Activated T-helper 2 cell treated with anti-CD3 and anti-CD28 coated beads, Interferon-gamma antibody, Interleukin-2, Interleukin-4, amounts not matched to agents 10 μg/mL and 5 μg/mL and 100 μg/mL, durations not matched to agents 14 hours and 24 hours and 36 hours (primary cell): ENCODE measurements at places on chromosomes 7 and 10.

DNA sequence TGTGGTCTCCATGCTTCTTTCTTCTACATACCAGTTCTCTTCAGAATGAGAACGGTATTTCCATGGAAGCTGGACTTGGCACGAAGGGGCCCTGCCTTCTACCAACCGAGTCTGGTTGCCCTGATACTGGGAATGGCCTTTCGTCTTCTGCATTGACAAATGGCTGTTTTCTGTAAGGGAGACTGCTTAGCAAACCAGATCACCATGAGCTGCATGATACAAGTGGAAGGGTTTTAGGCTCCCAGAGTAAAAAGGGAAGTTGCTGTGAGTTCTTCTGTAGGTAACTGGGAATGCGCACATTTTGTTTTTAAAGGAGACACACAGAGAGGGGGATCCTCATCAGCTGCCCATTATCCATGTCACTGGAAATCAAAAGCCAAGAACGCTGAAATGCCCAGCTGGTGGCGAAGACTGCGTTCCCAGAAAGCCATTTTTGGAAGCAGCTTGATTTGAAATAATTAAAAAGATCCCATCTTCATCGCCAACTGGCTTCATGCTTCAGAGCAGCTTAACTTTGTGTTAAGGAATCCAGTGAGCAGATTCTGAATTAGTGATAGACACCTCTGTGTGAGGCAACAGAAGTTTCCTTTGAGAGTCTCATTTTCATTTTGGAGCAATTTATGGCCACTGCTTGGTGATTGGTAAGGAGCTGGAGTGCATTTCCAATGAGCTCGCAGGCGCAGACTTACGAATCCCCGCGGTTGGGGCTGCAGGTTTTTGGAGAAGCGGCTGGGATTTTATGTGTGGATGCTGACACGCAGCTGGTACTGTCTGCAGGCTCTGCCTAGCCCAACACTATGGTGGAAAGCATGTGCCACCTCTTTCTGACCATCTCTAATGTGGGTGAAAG is 672.7 kb upstream of the FOXK1 start:
- no peak for DNase-seq

DNA sequence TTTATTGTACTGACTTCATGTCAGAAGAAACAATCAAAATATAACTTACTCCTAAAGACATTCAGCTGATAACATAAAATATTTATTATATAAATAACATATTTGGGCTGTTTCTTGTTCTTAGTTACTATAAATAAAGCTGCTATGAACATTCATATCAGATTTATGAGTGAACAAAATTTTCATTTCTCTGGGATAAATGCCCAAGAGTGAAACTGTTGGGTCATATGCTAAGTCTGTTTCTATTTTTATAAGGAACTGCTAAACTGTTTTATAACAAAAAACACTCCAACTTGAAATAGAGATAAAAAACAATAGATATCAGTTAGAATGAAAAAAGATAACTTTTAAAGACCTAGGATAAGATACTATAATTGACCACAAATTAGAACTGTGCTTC is 26.5 kb upstream of the CC2D2B start:
- no peak for DNase-seq

DNA sequence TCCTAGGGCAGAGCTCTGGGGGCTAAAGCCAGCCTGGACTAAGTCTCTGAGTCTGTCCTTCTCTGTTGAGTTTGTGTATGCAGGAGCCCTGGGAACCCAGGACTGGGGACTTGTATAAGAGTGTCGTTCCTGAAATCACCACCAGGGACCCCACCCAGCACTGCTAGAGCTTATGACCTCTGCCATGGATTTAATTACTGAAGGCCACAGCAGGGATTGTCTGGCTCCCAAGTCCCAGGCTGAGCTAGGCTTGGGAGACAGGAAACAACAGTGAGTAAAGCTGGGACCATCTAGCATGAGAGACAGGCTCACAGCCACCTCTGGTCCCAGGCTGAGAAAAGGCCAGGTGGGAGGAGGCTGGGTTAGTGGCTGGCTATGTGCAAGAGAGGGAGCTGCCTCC is 1.4 kb upstream of the TSPAN15 start:
- DNase-seq = peak; percentile 20

DNA sequence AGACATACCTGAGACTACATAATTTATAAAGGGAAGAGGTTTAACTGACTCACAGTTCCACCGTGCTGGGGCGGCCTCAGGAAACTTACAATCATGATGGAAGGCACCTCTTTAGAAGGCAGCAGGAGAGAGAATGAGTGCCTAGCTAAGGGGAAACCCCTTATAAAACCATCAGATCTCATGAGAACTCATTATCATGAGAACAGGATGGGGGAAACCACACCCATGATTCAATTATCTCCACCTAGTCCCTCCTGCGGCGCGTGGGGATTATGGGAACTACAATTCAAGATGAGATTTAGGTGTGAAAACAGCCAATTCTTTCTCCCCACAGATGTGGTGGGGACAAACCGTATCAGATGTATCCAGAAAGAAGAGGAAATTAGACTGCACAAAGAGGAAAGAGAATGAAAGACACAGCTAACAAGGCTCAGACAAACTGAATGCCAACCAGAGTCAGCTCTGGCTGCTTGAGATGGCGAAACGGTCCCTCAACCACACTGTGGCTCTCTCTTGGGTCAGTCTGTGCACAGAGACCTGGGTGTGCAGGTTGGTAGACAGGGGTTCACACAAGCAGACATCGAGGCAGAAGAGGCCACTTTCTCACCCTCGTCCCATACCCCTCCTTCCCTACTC is 375.6 kb downstream of the SFMBT2 start:
- no peak for DNase-seq

GRCh38 chr10:12194752-12195271 is 879 bp downstream of the NUDT5 start:
- peak; percentile 24 for DNase-seq

GRCh38 chr10:21523557-21524008 is 1.9 kb downstream of the SKIDA1 start:
- DNase-seq = no peak

DNA sequence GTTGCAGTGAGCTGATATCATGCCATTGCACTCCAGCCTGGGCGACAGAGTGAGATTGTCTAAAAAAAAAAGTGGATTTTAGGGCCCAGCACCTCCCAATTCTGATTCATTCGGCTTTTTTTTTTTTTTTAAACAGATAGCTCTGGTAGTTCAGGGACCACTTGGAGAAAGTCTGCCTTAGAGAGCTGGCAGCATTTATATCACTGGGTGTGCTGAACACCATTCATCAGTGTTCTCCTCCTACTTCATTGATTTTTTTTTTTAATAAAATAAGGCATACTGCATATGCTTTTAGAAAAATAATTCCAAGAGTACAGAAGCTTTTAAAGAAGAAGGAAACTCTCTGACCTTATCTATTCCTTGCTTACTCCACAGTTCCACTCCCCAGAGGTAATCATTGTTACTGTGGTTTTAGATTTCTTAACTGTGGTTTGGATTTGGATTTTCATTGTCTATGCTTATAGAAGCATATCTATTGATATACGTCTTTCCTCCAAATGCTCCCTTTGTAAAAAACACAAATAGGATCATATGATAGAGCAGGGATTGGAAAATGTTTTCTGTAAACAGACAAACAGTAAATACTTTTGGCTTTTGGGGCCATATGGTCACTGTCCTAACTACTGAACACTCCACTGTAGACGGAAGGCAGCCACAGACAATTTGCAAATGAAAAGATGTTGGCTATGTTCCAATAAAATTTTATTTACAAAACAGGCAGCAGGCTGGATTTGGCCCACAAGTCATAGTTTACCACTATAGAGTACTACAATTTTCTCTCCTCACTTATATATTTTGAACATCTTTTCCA is 21.1 kb upstream of the SAR1A start:
- DNase-seq = no peak

DNA sequence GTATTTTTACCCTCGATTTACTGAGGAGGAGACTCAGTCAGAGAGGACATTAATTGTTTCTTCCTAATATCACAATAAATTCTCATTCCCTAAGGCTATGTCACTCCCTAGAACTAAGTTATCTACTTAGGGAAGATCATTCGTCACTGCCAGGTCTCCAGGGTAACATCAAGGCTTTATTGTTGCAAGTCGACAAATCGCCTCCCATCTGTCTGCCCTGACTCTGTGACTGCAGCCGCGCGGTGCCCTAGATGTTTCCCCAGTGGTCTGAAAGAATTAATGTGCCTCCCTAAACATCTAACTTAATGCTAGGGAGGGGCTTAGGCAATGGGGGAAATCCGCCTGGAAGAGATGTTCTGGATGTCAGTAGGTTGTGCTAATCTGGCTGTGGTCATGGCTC is 558.8 kb upstream of the C7orf33 start:
- DNase-seq = no peak
